ENCODE measurements at places on chromosomes 1 and 21.
A peak's percentile ranks its signal among the peaks of the same experiment; 100 is the strongest.

DNA sequence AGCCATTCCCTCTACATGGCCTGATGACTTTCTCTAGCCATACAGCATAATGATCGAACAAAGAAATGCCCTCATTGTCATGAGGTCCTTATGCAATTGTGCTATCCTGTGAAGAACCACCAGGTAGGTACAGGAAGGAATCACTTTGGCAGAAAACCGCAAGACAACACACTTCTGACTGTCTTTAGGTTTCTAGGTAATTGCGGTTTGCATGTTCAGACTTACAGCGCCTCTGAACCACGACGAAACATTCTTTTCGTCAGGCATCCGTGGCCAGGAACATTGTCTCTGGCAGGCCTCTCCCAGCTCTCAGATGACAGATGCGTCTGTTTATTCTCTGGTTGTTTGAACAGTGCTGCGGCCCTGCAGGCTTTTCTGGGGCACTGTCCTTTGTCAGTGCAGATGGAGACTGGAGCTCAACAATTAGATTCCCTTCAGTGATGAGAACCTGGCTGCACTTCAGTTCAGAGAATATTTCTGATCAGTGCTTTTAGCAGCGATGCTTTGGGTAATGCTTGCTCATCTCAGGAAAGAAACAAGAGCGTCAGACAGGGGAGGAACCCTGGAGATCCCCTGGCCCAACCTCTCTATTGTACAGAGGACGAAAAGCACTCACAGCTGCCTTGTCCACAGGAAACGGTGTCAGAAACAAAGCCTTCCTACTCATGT, 63.4 kb downstream of the B3GALT5 start:
- no peak for DNase-seq

DNA sequence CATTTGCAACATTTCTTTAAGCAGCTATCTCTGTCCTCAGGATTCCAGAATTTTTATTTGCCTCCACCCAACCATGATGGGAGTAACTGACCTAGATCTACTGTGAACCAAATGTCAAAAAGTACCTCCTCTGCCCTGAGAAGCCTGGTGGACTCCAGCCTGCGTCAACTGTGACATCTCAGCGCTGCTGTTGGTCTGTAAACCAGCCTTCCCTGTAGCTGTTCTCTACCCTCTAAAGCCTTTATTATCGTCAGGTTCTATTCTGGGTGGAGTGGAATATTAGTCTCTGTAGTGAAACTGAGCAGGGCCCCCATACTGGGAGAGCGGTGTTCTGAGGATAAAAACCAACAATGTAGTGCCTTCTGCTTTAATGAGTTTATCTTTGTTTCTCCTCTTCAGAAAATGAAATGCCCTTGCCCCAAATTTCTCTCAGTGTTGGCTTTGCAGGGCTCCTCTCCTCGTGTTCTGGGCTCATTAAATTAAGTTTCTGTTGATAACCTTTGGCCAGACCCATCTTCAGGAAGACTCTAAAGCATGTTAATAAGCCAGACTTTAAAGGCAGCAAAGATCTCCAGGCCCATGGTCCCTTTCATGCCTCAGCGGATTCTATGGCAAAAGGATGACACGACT, 223.1 kb upstream of the PLXNA2 start:
- DNase-seq: no peak

DNA sequence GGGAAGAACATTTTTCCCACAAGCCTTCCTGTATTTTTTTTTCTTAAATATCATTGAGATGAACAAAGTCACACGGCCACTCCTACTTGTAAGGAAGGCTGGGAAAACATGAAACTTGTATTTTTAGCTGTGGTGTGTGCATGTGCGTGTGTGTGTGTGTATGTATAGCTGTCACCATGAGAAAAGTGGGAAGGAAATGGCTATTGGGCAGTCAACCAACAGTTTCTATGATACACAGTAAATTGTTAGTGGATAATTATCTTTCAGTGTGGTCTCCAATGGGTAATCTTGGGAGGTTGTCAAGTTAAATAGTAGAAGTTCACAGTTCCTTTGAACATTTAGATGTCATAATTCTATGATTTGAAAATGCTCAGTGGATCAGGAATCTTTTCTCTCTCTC, 132.7 kb upstream of the USP24 start:
- no peak for DNase-seq

DNA sequence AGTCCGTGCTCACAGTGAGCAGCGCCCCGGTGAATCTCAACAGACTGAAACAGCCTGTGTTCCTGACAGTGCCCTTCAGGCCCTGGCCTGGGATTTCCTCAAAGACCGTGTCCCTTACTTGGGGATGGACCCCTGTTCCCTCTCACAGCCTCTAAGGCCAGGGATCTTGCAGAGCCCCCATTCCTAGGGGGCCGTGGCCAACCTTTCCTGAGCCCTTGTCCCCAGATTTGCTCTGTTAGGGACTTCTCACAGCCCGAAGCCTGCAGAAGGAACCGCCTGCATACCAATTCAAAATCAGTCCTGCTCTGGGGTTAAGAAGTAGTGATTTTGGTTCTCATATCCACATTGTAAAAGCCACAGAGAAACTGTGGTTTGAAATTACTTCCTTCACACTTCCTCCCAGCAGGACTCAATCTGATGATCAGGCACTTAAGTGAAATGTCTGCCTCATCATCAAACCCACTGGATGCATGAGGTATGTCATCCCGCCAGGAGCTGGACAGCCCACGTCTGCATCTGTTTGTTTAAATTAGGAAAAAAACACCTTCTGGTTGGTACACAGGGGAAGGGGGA, 14.9 kb downstream of the ABCA4 start:
- no peak for DNase-seq

DNA sequence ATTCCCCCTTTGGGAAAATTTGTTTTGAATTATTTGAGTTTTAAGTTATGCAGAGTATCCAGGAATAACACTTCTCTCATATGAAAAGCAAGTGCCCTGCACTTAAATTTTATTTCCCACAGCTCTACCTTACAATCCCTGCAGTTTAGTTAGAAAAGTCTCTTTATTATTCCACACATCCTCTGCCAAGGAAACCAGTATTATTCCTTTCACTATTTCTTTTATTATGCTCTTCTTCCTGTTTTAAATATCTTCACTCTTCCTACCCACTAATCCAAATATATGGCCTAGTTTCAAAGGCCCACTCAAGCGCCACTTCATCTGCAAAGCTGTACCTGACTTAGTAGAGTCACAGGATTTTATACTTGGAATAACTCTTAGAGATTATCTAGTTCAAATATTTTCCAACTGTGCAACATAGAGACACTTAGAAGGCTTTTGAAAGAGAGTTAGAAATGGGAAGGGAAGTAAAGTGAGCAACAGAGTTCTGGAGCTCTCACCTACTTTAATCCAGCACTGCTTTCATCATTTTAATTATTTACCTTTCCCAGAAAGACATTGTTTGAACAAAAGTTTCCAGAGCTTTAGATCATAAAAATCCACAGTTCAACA, 97.2 kb upstream of the LYPLAL1 start:
- no peak for DNase-seq

GRCh38 chr21:34235514-34235913, 128.3 kb upstream of the KCNE2 start:
- DNase-seq: no peak

GRCh38 chr1:24190983-24191461, 3.9 kb upstream of the IFNLR1 start:
- no peak for DNase-seq

DNA sequence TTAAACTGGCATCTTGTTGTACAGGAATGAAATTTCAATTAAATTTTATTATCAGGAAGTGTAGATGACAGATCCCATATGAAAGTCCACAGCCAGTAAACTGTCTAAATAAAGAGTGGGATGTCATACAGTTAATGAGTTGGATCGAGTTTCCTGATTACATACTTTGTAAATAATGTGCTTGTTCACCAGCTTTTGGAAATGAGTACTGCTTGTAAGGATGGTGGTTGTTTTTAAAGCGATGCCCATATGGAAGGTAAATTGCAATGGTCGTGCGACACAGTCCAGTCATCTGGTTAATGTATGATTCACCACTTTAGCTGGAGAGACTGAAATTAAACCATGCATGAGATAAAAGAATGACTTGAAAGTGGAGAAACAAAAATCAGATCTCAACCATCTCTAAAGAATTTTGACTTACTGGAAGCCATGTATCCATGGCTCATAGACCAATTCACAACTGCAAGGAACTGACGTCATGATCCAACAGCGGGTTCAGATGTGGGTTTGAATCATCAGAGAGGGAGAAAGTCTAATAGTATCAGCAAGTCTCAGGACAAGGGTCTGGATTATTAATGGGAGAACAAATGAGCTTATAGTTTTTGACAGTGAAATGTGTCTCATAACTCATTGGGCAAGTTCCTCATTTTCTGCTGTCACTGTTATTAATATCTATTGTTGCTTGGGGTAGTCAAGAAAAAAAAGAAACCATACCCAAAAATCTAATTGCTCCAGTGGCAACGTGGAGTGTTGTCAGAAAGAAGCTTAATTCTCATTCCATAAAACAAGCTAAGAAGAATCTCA, 49.0 kb downstream of the MAP10 start:
- peak; percentile 15 for DNase-seq

GRCh38 chr1:2074944-2075740, 24.9 kb downstream of the PRKCZ start:
- DNase-seq: peak; percentile 59

DNA sequence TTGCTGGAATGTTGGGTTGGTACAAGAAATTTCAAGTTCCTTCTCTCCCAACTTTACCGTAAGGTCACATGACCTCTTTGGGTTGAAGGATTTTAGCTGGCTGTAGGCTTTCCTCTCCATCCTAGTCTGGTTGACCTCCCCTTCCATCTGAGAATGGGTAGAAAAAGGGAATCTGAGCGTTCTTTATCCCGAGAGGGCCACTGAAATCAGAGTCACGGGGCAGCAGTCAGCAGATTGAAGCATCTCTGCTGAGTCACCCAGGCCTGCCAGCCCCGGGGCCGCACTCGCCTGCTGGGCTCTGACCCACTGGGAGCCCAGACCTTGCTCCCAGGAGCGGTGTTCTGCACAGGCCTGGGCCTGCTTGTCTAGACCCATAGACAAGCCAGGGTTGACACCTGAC, 31.0 kb downstream of the TMCC2 start:
- peak; percentile 45 for DNase-seq

DNA sequence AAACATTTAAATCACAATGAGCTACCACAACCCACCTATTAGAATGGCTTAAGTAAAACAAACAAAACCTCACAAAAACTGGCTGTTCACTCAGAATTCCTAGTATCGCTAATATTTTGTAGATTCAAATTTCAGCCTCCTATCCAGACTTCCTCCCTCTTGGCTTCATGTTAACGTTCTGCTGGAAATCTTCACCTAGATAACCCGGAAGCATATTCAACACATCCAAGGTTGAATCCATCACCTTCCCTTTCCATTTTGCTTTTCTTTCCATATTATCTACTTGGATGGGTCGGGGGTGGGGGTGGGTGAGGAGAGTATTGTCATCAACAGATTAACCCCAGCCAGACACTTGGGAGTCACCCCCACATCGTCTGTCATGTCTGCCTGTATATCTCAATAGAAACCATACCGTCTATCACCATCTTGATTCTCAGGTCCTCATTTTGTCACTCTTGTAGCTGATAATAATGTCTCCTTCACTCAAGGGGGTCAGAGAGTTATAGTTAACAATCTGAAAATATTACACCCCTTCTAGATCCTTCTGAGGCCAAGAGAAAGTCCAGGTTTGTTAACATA, 1.7 kb upstream of the DPH5 start:
- no peak for DNase-seq

All from AG08396 (cell line).